IMR-90 (cell line): ENCODE measurements at places on chromosomes 2 and 18.

DNA sequence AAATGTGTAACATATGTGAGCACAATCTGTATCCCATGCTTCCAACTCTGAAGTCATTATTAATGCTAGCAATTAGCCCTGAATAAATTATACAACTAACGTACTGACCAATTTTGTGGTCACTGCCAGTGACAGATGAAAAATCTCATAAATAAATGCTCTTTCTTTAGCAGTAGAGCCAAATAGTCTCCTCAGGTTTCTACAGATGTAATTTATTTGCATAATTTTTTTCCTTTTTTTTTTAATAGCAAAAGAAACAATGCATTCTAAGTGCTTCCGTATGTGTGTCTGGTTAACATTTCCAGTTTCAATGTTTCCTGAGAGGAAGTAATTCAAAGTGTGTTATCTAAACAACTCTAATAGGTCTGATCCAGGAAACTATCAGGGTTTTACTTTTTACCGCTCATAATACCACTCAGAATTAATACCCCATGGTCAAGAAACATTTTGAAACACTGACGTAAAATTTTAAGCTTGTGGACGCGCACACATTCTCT, 108.4 kb downstream of the MEP1B start:
- no peak for DNase-seq

DNA sequence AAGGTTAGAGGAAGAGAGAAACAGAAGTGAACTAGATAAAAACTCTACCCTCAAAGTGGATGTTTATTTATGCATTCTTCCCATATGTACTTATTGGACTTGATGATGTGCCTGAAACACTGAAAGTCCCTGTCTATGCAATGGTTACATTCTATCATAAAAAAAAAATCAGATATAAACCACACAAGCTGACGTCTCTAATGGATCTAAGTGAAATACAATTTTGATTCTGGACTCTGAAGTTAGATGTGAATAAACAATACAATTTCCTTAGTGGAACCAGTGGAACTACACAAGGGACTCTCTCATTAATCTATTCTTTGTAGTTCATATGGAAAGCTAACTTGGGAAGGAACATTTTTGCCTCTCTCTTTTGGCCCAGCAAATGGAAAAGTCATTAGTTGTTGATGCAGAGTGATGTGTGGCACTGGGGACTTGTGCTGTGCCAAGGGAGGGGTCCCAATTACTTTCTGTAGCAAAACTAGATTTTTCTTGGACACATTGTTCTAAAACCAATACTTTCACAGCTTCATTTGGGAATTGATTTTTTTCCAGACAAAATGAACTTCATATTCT, 376.8 kb downstream of the TRIB2 start:
- DNase-seq = no peak

- no peak for DNase-seq
These were observed 88.3 kb downstream of the RBMS1 start for GRCh38 chr2:160405077-160405867.

- DNase-seq = no peak
These were observed 265.1 kb downstream of the MEIS1 start for GRCh38 chr2:66699793-66700676.

DNA sequence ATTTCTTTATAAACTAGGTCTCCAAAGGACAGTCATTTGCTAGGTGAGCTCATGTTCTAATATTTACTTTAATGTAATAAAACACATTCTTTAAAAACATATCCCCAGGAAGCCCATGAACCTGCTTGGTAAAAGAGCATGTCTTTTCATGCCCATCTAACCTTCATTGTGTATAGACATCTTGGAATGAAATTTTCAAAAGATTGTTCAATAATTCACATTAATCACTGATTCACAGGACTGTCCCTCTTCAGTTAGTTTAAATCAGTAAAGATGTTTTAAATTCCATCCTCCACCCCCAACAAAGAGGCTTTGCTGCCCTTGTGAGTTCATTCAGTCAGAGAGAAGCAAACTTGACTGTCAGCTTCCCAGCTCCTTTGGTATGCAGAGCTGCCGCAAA, 633.4 kb upstream of the CELF4 start:
- no peak for DNase-seq

DNA sequence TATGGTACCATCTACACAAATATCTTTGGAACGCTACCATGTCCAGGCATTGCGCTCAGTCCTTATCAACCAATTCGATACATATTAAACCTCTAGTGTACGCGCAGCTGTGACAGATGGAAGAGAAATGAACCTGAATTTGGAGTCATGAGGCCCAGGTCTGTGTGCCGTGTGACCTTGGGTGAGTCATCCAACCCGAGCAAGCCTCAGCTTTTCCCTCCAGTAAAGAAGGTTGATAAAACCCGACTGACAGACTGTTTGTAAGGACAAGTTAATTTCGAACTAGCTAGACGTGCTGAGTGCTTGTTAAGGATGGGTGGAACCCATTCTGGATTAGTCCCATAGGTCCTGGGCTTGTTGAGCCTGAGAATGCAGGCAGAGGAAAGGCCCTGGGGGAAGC, 28.2 kb downstream of the GREB1 start:
- no peak for DNase-seq

DNA sequence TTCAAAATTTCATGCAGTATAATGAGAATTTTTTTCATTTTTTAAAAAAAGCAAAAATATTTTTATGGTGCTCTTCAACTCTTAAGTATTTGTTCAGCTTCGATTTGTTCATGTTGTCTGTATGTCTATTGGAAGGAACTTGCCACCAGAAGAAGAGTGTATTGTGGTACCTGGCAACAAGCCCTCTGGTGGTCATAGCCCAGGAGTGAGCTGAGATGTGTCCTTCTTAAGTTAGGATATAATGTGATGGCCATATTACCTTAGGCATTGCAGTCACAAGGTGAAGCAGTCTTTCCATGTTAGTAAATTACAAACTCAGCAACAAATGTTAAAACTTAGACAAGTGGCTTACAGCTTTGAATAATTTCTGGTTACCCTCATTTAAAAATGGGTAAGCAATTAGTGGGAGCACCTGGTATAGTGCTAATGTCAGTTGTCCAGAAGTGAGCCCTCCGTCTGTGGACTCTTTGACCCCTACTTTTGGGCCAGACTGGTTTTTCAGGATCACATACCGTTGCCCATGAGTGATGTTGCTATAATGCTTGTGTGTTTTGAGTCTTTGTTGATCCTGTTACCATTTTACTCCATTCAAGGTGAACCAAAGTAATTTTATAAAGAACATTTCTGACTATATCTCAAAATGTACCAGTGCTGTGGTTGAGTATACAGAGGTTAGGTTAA, 57.4 kb downstream of the MYO1B start:
- DNase-seq = peak; percentile 23

DNA sequence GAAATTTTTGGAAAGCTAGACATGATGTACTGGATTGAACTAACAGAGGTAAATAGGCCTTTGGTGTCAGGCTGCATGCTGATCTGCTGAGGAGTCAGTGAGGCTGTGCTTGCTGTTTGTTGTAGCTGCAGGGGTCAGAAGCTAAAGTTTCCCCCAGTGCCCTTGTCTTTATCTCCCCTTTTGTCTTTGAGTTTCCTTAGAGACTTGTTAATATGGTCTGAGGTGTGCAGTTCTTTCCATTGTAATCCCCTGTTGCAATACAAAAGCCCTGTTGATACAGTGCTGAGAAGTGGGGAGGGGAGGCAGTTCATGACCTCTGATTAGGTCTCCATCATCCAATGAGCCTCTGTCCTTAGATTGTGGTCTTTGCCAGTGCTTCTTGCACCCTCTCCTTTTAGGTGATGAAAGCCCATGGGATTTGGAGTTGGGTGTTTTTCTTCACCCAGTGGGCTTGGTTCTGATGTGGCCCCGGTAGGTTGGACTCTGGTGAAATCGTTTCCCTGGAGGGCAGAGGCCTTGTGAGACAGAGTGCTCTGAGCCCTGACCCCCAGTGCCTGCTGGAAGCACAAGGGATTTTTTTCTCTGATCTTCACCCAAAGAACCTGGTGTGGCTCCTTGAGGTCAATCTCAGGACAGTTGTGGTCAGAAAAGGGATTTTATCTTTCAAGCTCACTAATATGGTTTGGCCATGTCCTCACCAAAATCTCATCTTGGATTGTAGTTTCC, 163.1 kb downstream of the TMEM18 start:
- no peak for DNase-seq

- no peak for DNase-seq
These were observed 784 bp downstream of the CRACDL start for GRCh38 chr2:98935111-98935770.

DNA sequence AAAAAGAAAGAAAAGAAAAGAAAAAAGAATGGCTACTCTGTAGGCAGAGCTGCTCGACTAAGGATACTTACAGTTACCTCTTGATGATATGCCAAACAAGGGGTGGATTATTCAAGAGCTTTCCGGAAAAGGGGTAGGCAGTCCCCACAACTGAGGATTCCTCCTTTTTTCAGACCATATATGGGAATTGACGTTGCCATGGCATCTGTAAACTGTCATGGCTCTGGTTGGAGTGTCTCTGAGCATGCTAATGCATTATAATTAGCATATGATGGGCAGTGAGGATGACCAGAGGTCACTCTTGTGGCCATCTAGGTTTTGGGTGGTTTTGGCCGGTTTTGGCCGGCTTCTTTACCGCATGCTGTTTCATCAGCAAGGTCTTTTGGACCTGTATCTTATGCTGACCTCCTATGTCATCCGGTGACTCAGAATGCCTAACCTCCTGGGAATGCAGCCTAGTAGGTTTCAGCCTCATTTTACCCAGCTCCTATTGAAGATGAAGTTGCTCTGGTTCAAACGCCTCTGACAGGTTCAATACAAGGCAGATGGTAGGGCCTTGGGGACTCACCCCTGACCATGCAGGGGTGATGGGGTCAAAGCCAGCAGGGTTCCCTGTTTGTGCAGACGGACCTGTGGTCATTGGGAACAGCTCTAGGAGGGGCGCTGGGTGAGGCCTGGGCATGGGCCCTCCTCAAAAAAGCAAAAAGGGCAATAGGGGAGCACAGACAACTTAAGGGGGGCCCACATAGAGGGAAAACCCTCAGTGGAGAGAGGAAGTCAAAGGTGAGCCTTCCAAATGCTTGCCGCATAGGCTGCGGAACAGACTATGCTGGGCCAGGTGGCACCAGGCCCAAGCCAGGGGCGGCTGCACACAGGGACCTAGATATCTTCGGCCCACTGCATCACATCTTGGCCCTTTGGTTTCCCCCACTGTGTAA, 251.2 kb upstream of the RAB6C start:
- no peak for DNase-seq

DNA sequence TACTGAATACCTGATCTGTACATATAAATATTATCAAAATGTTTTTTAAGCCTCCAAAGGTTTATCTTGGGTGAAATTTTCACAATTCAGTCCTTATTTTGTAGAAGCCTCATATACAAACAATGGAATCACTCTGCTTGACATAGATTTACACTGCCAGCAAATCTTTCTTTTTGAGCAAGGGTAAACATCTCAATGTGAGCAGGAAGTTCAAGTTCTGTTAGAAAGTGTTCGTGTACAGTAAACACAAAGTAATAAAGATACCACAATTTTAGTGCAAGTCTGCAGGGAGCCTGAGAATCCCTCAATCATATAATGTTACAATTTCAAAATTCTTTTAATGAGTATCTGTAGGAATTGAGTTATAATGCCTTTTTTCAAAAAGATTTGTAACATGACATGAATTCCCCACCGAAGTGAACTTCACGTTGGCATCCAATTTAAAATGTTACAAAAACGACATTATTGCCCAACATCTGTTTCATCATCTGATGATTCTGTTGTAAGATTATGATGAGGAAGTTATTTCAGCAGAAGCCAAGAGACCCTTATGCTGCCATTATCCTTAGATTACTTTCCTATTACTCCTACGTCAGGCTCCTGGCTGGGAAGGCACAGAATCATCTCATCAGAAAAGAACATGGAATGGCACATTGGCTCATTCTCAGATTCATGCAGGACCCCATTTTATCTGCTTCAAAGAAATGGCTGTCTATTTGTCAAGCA, 283.9 kb upstream of the ACVR2A start:
- DNase-seq = no peak

- DNase-seq = no peak
These were observed 270.7 kb downstream of the PIEZO2 start for GRCh38 chr18:10878703-10879102.

GRCh38 chr2:122519366-122519765, 763.9 kb downstream of the TSN start:
- no peak for DNase-seq
